Stimulated activated CD4-positive, alpha-beta T cell treated with anti-CD3 and anti-CD28 coated beads, Interleukin-1b, Interleukin-23, amount 100 ng/mL, for 24 hours (primary cell): ENCODE measurements at places on chromosomes 2 and 18.

- DNase-seq: no peak
These were observed 58.6 kb upstream of the ALPP start for GRCh38 chr2:232319803-232320442.

DNA sequence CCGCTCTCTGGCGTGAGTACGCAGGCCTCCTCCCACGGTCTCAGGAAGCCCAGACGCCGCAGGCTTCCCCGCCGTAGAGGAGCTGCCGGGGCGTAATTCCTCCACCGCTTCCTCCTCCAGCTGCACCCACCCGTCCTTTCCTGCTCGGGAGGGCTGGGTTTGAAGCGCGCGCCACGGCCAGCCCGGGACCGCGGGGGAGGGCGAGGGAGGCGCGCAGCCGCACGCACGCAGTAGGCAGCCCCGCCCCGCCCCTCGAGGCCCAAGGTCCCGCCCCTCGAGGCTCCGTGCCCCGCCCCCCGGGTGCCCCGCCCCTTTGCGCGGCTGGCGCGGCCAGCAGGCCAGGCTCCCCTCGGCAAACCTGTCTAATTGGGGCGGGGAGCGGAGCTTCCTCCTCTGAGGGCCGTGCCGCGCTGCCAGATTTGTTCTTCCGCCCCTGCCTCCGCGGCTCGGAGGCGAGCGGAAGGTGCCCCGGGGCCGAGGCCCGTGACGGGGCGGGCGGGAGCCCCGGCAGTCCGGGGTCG is at the start of gene MALT1:
MALT1 (plus strand) TSS at position 355 of the 521 bp plus-strand sequence. CDS start 179 bp downstream, outside the sequence.
- peak; percentile 93 for DNase-seq

GRCh38 chr18:11419338-11419737 is 190.1 kb upstream of the SLC35G4 start:
- no peak for DNase-seq

DNA sequence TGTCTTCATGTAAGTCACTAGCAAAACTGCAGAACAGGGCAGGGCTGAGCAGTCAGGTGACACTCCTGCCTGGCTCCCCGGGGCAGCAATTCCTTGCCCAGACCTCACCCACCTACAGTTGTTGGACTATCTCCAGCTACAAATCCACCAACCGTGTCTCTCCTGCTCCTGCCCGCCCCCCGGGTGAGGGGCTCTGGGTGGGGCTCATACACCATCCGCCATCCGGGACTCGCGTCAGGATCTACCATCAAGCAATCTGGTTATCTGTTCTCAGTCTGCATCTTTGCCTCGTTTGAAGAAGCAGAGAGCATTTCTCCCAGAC is 13.5 kb upstream of the GLI2 start:
- no peak for DNase-seq

- peak; percentile 9 for DNase-seq
These were observed 368 bp downstream of the TMEFF2 start for GRCh38 chr2:192194265-192194865.

DNA sequence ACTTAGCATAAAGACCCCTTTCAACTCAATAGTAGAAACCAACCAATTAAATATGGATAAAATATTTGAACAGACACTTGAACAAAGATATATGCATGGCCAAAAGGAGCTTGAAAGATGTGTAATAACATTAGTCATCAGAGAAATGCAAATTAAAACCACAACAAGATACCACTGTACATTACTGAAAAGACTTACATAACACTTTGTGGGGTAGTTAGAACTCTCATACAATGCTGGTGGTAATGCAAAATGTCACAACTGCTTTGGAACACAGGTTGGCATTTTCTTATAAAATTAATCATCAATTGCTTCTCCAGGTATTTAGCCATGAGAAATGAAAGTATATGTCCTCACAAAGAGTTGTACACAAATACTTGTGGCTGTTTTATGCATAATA is 60.7 kb downstream of the TTC27 start:
- DNase-seq: no peak

DNA sequence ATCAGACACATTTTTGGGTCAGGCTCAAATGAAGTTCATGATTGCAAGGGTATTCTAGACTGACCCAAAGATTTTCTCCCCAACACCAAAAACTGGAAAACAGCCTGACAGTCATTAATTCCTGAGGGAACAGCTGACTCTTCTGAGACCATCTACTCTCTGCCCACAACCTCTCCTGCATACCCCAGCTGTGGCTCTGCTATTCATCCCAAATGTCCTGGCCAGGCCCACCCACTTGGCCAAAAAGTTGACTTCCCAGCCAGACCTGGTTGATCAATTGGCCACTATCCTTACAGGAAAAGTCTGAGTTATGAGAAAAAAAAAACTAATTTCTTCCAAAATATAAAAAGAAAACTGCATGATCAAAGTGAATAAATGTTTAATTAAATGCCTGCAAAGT is 103.8 kb upstream of the ST3GAL5 start:
- no peak for DNase-seq

- no peak for DNase-seq
These were observed 98.0 kb downstream of the MGAT5 start for GRCh38 chr2:134351899-134352298.

DNA sequence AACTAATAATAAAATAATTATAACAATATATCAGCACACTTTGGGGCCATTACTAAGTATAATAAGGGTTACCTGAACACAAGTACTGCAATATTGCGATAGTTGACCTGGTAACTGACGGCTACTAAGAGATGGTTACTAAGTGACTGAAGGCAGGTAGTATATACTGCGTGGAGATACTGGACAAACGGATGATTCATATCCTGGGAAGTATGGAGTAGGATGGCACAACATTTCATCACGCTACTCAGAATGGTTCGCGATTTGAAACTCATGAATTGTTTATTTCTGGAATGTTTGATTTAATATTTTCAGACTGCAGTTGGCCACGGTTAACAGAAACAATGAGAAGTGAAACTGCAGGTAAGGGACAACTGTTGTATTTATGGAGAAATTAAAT is 39.5 kb upstream of the FLACC1 start:
- DNase-seq: no peak

DNA sequence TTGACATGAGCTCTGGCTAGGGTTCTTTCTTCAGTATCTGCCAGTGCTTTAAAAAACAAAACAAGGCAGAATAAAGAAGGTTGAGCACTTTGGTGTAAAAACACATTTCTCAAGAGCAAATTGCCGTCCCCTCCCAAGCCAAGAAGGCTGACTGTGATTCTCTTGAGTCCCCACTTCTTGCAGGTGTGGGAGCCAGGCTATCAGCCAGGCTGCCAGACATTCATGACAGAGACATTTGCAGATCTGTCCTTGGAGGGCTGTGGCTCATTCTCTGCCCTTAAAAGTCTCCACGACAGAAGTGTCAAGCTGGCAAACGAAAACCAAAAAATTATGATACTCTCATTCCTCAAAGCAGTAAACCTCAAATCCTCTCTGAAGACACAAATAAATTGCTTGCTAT is 749.3 kb upstream of the HS6ST1 start:
- DNase-seq: no peak

- DNase-seq: no peak
These were observed 177.8 kb downstream of the BCL2 start for GRCh38 chr18:63141778-63142176.

DNA sequence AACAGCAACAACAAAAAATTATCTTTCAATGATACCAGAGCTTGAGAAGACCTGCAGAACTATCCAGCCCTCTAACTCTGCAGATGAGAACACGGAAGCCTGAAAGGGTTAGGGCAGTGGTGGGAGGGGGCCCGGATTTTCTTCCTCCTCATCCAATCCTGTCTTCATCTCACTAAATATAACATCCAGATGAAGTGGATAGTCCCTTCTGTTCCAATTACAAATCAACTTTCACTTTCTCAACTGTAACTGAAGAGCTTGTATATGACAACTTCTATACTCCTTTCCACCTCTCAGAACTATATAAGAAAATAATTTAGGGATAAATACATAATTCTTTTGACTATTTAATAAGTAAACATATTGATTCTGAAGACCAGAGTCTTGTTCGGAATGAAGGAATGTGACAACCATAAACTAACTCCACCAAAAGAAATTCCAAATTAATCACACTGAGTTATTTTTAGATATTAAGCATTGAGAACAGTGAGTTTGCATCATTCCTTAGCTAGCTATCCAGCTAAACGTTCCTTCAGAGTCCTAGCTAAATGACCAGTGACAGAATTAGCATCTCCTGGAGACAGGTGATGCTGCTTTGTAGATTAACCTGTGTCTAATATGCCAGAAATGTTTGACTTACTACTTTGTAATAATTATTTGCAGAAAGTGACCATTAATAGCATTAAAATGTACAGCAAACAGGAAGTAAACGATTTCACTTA is 32.7 kb downstream of the SFT2D3 start:
- DNase-seq: no peak

DNA sequence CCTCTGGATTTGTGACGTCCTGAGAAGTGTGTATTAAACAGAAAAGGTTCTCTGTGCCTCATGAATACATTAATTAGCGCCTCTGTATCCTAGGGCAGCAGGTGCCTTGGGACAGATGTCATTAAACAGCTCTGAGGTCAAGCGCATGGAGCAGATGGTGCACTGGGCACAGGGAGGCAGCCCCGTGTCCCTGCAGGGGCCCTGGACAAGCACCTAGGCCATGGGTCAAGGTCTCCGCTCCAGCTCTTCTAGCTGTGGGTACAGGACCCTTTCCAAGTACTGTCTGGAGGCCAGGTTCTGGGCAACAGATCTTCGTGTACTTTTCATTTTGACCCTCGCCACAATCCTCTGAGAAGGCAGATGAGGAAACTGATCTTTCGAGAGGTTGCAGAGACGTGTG is 126.4 kb downstream of the KCTD1 start:
- no peak for DNase-seq

- DNase-seq: peak; percentile 11
These were observed 232.2 kb downstream of the TRIB2 start for GRCh38 chr2:12948961-12949353.

GRCh38 chr2:170740660-170741059 is 25.5 kb downstream of the SP5 start:
- DNase-seq: no peak

- DNase-seq: no peak
These were observed 12.7 kb upstream of the SMAD4 start for GRCh38 chr18:51017140-51017879.

- no peak for DNase-seq
These were observed 50.6 kb downstream of the RAPH1 start for GRCh38 chr2:203484266-203485112.

DNA sequence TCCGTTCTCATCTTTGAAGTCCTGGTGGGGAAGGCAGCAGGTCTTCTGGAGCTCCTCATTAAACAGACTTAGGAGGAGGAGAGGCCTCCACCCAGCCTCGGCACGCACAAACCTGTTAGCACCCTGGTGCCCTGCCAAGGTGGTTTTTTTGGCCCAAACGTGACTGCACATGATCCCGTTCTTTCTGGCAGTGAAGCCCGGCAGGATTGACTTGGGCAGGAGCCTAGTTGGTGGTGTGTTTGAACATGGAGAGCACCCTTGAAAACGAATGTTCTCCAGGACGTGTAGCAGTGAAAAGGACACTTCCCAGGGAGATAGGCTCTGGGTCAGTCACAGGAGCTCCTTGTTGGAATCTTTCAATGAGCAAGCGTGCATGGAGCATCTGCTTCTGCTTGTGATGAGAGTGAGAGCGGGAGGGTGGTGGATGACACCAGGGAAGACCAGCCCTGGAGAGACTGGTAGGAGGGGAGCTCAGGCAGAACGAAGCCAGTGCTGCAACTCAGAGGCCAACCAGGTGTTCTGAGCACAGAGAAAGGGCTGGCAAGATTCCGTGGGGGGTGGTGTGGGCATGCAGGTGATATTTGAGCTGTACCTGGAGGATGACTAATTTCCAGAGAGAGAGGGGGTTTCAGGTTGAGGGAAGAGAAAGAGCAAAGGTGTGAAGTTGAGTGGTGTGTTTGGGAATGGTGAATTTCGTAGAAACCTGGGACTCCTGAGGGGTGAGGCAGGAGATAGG is 73.8 kb downstream of the TANC1 start:
- no peak for DNase-seq

DNA sequence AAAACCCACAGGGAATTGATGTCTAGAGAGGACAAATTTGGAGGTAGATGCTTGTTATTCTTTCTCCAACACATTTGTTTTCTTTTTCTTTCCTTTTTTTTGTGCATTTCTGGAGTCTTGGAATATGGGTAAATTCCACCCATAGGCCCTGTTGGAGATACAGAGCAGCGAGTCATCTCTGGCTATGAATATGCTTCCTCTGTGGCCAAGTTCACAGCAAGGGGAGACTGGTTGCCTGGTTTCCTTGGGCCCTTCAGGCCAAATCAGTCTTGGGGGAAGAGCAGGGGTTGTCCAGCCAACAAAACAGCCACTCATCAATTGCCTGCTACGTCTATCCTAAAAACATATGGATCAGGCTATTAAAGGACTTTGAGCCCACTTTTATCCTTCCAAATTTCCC is 27.5 kb downstream of the SP100 start:
- DNase-seq: no peak

- no peak for DNase-seq
These were observed 44.7 kb downstream of the PDK1 start for GRCh38 chr2:172600557-172601008.

DNA sequence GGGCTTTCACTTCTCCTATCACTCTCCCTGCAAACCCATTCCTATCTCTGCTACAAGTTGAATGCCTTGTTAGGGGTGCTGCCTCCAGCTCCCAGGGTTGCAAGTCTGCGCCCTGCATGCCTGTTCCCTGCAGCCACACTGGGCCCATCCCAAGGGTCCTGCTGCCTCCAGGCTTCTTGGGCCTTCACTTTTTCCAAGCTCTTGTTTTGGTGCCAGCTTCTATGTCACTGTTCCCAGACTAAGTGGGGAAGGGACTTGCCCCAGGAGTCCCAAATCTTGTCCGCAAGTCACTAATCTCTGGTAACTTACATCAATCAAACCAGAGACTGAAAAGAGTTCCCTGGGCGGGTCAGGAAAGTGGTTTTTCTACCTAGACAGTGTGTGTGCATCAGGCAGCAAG is 65.4 kb downstream of the ZCCHC2 start:
- no peak for DNase-seq

- no peak for DNase-seq
These were observed 144.9 kb downstream of the KCTD1 start for GRCh38 chr18:26403491-26403890.

DNA sequence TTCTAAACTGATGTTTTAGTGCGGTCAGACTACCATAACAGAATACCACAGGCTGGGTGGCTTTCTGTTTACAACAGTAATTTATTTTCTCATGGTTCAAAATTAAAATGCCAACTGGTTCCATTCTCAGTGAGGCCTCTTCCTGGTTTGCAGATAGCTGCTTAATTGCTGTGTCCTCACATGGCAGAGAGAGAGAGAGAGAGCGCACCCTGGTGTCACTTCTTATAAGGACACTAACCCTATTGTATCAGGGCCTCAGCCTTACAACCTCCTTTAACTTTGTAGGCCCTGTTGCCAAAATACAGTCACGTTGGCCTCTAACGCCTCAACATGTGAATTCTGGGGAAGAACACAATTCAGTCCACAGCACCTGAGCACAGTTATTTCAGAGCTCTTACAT is 37.5 kb upstream of the ZNF385B start:
- DNase-seq: no peak

- DNase-seq: no peak
These were observed 1003.8 kb upstream of the DDX18 start for GRCh38 chr2:116810645-116811044.

DNA sequence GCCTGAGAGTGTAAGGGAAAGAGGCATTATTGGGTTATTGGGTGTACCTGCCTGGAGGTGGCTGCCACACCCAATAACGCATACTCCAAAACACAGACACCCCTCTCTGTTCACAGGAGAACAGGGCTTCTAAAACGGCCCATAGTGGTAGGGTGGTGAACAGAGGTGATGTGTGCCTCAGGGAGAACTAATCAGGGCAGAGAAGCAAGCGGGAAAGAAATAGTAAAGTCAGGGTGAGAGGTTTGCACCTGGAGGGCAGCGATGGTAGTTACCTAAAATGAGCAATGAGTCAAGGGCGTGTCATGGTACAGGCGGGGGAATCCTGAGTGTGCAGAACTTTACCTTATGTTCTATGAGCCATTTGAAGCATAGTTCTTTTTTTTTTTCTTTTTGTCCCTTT is 21.6 kb upstream of the VPS4B start:
- no peak for DNase-seq
